ENCODE measurements at places on chromosomes 7 and 10.

- DNase-seq = no peak
These were observed 319.0 kb downstream of the HPSE2 start for GRCh38 chr10:98916526-98917125.

- DNase-seq = no peak
These were observed 46.5 kb downstream of the ZMIZ1 start for GRCh38 chr10:79115302-79115701.

DNA sequence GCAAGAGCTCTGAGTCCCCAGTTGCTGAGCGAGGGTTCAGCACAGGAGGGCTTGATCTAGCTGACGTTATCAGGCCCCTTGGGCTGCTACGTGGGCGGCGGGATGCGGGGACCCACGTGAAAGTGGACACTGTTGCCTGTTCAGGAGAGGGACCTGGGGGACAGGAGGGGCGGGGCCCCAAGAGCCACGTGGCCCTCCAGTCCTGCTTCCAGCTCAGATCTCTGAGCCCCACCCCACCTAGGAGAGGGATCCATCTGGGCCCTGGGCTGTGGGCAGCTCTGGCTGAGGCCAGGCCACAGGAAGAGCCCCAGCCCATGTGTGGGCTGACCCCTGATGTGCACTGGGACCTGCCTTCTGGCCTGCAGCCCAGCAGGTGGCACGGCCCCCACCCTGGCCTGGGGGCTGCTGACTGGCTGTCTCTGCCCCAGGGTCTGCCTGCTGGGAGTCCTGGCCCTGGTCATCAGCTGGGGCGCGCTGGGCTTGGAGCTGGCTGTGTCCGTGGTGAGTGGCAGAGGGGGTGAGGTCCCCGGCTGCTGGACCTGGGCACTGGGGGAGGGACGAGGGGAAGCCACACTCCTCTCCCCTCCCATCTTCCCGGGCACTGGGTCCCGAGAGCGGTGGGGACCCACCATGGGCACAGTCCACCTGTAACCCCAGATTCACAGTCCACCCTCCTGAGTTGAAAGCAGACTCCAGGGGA is 17.5 kb downstream of the TTYH3 start:
- no peak for DNase-seq

DNA sequence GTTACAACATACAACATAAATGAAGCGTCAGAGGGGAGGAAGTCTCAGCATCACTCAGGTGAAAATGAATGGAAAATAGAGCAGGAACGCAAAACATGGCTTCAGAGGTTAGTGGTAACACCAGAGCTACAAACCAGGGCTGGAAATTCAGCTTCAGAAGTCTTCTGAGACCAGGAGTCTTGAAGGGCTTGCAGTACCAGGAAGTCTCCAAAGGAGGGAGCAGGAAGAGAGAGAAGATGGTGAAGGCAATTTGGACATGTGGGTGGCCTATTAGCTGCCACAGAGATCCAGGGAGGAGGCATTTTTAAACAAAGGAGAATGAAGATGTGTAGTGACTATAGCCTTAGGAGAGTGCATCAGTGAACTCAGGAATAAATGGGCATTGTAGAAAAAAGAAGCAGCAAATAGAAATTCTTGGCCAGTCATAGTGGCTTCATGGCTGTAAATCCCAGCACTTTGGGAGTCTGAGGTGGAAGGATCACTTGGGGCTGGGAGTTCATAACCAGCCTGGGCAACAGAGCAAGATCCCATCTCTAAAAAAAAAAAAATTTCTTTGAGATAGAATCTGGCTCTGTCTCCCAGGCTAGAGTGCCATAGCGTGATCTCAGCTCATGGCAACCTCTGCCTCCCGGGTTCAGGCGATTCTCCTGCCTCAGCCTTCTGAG is 9.3 kb upstream of the TET1 start:
- no peak for DNase-seq

- DNase-seq = no peak
These were observed 864 bp downstream of the CDCA7L start for GRCh38 chr7:21944616-21945453.

Data from activated CD4-positive, alpha-beta T cell treated with anti-CD3 and anti-CD28 coated beads, Interleukin-2, amount 50 U/mL, for 24 hours (primary cell).